GM04504 (cell line): ENCODE measurements at places on chromosomes 4 and X.

GRCh38 chr4:176286728-176287127 lies 17.7 kb upstream of the ASB5 start:
- no peak for DNase-seq

- no peak for DNase-seq
These were observed 233.7 kb downstream of the PRDM5 start for GRCh38 chr4:120688791-120689190.

DNA sequence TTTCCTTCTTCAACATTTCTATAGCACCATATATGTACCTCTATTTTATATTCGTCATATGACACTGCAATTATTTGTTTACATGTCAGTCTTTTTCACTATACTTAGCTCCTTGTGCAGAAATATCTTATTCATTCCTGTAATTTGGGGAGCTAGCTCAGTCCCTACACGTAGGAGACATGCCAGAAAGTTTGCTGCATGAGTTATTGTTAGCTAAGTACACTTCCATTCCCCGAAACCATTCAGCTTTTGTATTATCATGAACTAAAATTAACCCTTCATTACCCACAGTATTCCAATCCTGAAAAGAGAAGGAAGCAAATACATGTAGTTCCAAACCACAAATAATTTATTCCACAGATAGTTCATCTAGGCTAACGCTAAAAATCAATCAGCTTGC lies 10.2 kb downstream of the CBR4 start:
- no peak for DNase-seq

- no peak for DNase-seq
These were observed 211.2 kb upstream of the WDFY3 start for GRCh38 chr4:85177679-85178078.

GRCh38 chr4:152565333-152565732 lies 29.4 kb upstream of the FBXW7 start:
- no peak for DNase-seq

DNA sequence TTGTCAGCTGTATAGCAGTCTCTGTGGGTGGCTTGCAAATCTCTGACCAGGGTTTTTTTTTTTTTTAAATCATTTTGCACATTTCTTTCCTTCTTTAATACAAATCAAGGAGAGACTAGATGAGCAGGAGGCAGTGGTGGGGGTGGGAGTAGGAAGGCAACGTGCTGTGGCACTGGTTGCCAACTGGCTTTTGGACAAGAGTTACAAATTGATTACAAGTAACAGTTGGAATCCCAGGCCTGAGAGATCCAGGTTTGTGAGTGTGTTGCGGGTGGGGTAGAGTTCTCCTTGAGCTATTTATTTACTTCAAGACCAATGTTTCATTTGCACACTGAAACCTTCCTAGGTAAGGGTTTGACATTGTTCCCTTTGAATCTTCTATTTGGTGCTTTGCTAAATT lies 325.3 kb downstream of the AFF2 start:
- DNase-seq = no peak

GRCh38 chr4:2965262-2965661 lies 1.9 kb downstream of the GRK4 start:
- DNase-seq = no peak

- DNase-seq = peak; percentile 64
These were observed 98.8 kb upstream of the NDP start for GRCh38 chrX:44071847-44072551.

DNA sequence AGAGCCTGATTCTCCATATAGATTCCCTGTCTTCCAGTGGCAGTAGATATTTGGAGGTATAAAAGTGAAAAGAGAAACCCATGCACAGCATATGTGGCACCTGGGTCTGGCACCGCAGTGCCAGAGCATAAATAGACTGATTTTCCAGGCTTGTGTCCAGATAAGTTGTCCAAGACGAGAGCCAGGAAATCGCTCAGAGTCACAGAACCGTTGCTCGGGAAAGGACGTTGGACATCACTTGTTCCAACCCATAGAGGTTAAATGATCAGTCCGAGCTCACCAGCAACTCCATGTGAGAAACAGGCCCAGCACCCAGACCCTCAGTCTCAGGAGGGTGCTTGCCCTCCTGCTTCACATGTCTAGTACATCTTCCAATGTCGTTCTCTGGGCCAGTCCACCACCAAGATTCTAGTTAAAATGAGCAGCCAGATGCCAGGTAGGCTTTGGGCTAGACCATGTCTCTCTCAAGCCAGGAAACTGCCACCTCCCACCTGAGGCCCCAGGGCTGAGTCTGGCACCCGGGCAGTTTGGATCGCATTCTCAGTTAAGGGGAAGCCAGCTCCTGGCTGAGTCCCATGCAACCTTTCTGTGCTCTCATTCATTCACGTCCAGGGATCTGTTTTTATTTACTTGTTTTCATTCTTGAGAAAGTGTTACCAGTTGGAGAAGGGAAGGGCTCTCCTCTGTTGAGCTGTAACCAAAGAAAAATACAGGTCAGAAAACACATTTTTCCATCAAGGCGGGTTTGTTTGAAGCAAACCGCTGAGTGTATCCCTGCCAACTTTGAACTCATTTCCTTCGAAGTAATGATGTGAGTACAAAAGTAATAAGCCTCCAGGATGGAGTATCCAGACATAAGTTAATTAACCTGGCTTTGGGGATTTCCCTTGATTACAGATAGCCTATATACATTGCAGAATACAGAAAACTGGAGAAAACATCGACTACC lies 91.7 kb downstream of the PHOX2B start:
- DNase-seq = no peak

DNA sequence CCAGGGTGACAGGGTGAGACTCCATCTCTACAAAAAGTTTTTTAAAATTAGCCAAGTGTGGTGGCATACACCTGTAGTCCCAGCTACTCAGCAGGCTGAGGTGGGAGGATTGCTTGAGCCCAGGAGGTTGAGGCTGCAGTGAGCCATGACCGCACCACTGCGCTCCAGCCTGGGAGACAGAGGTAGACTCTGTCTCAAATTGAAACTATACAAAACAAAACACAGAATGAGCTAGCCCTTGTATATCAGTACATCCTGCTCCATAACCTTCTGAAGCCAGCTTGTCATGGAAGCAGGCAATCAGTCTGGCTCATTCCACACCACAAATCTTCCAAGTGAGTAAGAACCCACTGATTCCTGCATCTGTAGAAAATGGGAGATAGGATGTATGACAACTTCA lies 49.0 kb downstream of the CD99L2 start:
- no peak for DNase-seq

- DNase-seq = no peak
These were observed 12.2 kb downstream of the TADA2B start for GRCh38 chr4:7055111-7055989.

- DNase-seq = peak; percentile 21
These were observed 34.4 kb upstream of the CDKL5 start for GRCh38 chrX:18390941-18391538.

- no peak for DNase-seq
These were observed 196.8 kb downstream of the DCHS2 start for GRCh38 chr4:154294652-154295350.

GRCh38 chr4:80185787-80186548 lies 11.3 kb upstream of the PRDM8 start:
- DNase-seq = no peak

DNA sequence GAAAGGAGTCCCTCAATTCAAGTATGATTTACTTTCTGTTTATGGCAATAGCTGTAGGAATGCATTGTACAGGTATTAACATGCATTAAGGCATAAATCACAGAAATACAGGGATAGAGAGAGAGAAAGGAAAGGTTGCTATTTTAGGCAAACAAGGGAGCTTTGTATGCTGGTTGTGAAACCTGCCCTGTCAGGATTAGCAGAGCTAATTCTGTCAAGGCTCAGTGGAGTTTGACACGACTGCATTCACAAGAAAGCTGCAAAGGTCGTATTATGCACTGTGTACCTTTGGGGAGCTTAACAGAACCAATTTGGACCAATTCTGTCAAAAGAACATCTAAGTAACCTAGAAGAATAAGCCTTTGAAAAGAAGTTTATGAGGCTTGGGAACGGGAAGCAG lies 239.3 kb downstream of the GRIA2 start:
- DNase-seq = no peak

- DNase-seq = peak; percentile 15
These were observed 58.0 kb upstream of the FRMPD4 start for GRCh38 chrX:12080265-12080664.

GRCh38 chr4:14091966-14092365 lies 464.4 kb upstream of the BOD1L1 start:
- DNase-seq = no peak

DNA sequence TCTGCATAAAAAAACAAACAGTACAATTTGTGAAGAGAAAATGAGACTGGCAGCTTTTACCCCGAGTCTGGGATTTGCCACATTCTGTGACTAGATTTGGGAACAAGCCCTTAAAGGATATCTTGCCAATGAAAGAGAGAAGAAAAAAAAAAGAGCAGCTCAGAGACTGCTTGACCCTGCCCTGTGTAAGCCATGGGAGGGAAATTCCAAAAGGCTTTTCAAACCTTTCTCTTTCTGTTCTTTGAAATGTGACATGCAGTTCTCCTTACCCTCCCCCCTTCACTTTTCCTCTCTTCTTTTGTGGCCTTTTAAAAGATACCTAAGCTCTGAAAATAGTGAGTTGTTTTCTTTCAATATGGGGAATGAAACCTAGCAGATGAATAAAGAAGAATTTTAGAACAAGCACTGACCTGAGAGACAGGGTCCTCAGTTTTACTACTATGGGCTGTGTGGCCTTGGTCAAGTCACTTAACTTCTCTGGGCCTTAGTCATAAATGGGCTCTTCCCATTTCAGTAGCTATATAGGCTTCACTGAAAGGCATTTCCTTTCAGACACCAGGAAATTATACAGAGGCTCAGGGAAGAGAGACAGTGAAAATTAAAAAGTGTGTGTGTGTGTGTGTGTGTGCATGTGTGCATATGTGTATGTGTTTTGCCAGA lies 5.1 kb downstream of the CCDC160 start:
- no peak for DNase-seq

- DNase-seq = no peak
These were observed 42.6 kb downstream of the SULT1B1 start for GRCh38 chr4:69717778-69718177.

GRCh38 chr4:41301137-41301536 lies 44.4 kb downstream of the UCHL1 start:
- no peak for DNase-seq

DNA sequence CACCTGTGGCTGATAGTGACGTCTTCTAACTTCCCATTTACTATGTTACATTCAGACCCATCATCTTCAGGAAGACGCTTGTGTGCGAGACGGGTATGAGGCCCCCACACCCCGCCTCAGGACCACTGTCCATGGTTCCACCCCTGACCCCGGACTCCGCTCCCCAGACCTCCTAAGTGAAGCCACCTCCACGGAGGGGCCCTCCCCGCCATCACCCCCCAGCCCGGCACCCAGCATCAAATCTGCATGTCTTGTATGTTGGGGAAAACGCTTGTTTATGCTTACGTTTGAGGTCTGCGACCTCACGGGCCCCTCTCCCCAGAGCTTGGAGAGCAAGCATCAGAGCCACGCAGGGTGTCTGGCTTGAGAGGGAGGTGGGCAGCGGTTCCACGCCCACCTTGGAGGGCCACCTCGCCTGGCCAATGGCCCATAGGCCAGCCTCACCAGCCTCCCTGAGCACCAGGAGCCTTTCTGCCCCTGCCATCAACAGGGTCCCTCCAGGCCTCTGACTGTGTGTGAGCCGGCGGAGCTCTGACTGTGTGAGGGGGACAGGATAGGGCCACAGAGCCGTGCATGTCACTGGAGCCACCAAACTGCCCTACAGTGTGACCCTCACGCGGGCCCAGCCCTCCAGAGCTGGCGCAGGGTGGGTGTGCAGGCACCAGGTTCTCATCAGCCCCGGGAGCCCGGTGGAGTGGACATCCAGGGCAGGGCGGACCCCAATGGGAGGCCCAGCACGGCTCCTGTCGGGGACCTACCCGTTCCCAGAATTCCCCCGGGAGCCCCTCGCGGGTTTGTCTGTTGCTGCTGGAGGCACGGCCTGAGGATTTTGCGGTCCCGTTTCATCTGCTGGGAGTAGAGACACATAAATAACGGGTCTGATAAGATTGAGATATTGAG lies 88.4 kb upstream of the NKX1-1 start:
- DNase-seq = no peak

DNA sequence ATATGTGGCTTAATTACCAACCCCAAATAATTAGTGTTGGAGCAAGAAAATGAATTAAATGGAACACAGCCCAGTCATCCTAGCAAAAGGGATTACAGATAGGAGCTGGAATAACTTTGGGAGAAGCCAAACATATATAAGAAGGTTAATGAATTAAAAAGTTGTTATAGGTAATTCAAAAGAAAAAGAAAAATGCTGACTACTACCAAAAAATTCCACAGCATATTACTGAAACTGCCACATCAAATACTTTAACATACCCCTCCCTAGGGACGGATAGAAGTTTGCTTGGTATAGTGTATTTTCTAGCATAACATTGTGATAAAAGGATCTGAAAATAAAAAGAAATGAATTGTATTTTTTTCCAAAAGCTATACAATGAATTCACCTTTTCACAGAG lies 99.5 kb downstream of the ENOX2 start:
- no peak for DNase-seq

GRCh38 chr4:99013884-99014523 lies 18.5 kb downstream of the METAP1 start:
- DNase-seq = no peak

- DNase-seq = no peak
These were observed 86.7 kb downstream of the PTTG2 start for GRCh38 chr4:38046727-38047489.

DNA sequence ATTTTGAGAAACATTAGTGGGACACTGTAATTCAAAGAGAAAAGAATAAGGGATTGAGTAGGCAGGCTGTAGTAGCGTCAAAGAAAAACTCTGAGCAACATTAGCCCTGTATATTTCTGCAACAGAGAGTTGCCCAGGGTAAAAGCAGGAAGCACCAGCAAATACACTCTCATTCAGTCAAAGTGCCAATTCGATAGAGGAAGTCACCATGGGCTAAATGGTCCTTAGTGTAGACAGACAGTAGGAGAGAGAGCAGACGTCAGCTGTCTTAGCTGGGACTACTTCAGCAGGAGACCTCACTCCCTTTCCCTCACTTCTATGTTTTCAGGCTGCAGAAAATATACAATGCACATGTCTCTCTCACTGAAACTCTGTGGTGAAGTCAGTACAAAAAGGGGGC lies 2073.8 kb upstream of the TENM3 start:
- DNase-seq = no peak

DNA sequence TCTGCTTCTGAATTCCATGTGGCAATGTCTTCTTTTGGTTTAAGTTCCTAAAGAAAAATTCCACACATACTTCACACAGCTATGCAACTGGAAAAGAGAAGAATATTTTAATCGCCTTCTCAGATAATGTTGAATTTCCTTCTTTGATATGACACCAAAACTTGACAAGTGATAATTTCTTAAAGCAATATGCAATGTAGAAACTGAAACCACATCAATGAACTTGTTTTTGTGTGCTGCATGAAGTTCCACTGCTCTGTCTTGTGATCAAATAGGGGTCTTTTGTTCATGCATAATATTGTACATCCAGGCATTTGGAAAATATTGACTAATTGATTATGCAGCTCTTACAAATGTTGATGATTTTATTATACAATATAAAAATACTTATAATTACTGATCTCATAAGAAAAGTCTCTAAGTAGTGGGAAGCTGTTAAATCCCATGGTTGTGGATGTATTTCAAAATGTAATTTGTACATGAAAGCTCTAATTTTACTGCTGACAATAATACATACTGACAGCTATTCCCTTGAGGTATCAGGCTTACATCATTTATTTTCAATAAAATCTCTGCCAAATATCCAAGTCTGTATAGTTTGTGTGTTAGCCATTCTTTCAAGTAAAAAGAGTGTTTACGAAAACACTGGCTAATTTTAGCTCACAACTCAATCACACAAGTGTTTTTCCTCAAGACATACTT lies 56.5 kb downstream of the AGA start:
- DNase-seq = peak; percentile 2
